Non-pigmented ciliary epithelial cell (primary cell): ENCODE measurements at places on chromosomes 6 and 20.

DNA sequence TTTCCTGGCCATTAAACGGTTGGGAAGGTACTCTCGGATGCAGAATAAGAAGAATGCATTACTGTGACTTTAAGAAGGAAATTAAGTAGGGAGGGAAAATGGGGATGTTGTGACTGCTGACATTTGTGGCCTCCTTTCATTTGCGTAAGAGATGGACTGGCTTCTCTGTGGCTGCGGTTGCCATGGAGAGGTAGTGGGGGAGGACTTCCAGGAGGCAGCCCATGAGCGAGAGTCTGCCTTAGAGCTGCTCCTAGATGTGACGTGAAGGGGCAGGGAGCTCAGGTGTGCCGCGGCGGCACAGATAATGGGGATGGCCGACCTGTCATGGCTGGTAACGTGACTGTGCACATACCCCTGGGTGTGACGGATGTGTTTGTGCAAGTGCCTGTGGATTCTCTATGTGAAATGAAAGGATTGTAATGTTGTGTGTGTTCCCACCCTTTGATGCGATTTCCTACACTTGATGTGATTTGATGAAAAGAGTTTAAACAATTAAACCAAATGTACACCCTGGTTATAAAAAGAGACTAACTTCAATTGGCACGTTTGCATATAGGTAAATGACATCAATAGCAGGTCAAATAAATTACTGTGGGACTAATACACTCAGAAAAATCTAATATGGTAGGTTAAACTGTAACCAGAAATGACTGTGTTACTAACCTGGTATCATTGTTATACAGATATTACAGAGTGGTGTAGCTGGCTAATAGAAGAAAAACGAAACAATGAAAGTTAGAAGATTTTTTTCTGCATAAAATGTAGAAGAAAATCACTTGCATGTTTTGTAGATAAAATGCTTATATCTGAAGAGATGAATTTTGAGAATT is 48.9 kb downstream of the HIVEP1 start:
- peak; percentile 23 for DNase-seq

- DNase-seq, result no peak
These were observed 1.0 kb upstream of the ECI2 start for GRCh38 chr6:4136354-4136831.

- DNase-seq, result no peak
These were observed 65.2 kb downstream of the RIPOR3 start for GRCh38 chr20:50625986-50626677.

GRCh38 chr6:106963544-106963943 is 11.0 kb downstream of the CD24 start:
- no peak for DNase-seq

GRCh38 chr6:24522228-24523176 is 27.7 kb downstream of the ALDH5A1 start:
- no peak for DNase-seq

DNA sequence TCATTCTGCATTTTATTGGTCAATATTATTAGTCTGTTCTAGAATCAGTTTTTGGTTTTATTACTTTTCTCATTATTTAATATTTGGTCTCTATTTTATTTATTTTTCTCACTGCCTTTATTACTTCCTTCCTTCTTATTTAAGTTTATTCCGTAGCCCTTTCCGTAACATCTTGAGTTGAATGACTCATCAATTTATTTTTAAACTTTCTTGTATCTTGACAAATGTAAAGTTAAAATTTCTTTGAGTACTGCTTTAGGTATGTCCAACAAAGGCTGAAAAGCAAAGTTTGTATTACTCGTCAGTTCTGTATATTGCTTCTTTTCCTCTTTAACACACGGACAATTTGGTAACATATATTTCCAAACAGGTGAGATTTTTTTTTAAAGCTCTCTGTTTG is 192.0 kb downstream of the CD109 start:
- DNase-seq, result no peak

DNA sequence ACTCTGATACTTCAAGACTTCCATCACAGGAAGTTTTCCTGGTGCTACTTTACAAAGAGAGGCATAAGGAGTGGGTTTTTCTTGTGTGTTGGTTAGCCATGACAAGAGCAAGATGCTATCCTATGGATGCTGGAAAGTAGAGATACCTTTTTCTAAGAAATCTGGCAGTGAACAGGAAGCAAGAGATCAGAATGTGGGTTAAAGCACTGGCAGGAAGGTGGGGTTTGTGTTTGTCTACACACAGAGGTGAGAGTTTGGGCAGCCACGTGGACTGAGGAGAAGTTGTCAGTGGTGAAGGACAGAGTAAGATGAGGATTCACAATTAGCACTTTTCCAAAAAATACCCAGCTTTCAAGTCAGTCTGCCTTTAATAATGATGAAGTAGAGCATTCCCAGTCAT is 17.9 kb downstream of the SLC2A12 start:
- DNase-seq, result no peak

GRCh38 chr20:42258564-42259302 is 640.6 kb upstream of the CHD6 start:
- no peak for DNase-seq

GRCh38 chr6:27295301-27296079 is 16.6 kb downstream of the POM121L2 start:
- DNase-seq, result no peak
